Aorta (tissue), 5 donors: ENCODE measurements at places on chromosomes 7 and 10. TPM values are rescaled to one million over a fixed set of nuclear protein-coding genes. Genes with fewer than 3 reads are reported as not detected.
A peak's percentile ranks its signal among the peaks of the same experiment; 100 is the strongest.

DNA sequence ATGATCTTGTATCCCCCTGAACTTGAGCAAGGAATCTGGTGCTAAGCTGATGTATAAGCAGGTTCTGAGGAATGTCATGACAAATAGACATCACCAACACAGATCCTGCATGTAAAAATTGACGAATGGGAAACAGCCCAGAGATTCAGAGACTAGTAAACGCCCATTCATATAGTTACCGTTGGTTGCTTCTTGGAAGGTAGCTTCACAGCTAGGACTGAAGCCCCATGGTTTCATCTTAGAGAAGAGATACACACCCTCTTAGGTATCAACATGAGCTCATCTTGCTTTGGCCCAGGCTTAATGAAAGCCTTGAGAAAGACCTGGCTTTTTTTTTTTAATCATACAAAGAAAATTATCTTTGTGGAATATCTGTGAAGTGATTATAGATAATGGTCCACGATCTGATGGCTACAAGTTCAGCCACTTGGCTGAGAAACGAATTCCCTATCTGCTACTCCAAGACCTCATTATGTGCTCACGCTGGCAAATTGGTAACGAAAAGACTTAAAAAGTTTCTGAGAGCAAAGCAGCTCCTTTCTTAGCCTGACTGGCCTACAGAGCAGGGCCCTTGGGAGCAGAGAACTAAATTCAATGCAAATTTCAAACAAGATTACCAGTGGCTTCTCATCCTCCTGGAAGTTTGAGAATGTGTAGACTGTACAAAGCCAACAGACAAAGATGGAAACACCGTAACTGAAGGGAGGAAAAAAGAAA is 181.1 kb downstream of the NRP1 start:
- no peak for DNase-seq

DNA sequence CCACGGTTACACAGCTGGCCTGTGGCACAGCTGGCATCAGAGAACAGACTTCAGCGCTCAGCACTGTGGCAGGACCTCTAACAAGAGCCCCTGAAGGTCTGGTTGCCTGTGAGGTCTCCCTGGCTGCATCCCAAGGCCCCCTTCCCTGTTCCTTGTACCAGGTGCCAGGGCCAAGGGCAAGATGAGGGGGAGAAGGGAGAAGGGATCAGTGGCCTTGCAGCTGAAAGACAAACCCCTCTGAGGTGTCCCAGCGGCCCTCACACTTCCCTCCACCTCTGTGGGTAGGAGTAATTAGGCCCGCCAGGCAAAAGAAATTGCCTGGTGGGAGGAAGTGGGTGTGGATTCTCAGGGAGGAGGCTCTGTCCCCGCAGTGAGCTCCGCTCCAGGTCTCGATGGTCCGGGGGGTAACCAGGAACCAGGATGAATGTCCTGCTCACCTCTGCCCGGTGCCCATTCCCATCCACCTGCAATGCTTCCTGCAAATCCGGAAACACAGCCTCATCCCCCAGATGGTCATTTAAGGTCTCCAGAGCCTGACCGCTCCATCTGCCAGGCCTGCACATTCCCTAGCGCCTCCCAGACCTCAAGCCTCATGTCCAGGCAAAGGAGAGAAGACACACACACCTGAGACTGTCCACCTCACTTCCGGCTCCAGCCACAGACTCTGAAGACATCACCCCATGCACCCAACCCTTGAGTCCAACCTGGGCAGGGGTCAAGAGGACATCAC is 22.7 kb downstream of the GRID2IP start:
- no peak for DNase-seq

DNA sequence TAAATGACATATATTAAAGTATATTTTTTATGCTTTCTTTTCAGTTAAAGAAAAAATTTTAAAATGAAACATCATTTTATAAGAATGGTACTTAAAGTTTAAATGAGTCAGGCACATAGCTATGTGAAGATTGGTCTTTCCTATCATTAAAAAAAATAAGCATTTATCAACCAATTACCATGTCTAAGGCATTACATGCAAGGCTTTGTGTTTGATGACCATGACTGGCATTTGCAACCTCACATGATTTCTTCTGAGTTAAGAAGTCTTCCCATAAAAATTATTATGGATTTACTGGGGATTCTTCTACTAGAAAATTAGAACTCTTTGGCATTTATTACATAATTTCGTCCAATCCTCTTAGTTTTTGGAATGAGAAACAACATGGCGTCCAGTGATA is 776.1 kb downstream of the MAGI2 start:
- no peak for DNase-seq

GRCh38 chr10:84140036-84140379 is 699 bp downstream of the GHITM start:
- DNase-seq = no peak

DNA sequence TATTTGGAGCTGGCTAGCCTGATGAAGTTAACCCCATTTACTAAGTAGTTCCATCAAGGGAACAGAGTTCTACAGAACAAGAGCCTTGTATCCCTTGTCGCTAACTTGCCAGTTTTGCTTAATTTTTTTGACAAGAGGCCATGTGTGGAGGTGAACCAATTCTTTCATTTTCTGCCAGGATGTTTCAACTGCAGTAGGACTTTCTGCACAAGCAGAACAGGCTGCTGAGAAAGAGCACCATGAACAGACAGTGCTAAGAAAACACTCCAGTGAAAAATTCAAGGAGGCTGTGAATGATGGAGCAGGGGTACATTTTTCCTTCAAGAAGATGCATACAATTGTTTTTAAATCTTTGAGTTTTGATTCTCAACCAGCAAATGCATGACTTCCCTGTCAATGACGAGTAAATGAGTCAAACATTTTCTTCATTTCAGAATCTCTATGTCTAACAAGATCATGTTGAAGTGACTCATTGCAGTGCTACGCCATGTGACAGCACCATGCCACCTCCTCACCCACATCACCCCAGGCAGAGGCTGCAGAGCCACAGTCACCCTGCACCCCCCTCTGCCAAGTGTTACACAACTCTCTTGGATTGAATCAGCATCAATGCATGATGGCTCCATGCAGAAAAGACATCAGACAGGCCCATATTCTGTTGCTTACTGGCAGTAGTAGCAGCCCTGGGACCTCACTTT is 193.1 kb downstream of the COBL start:
- DNase-seq = peak; percentile 53

GRCh38 chr7:144670218-144670617 is 165.6 kb downstream of the TPK1 start:
- no peak for DNase-seq

GRCh38 chr7:148939128-148939755 is 55.2 kb upstream of the EZH2 start:
- DNase-seq = no peak

- DNase-seq = no peak
Measured at GRCh38 chr7:79531116-79531515, 77.6 kb upstream of the MAGI2 start.

DNA sequence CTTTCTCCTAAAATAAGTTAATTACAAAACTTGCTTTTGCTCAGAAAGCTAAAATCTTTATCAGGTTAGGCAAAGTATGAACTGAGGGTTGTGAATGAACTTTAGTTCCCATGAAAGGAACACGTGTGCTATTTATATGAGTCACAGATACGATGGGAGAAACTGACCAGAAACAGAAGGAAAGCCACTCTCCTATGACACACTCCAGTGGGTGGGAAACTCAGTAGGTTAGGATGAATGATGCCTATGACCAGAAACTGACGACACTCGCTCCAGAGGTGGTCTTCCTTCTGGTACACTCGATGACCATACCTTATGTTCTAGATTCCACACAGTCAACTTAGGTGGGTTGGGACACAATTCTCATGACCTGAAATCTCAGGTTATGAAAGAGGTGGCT is 215.7 kb upstream of the INHBA start:
- no peak for DNase-seq

- DNase-seq = no peak
Measured at GRCh38 chr10:67302701-67303100, 376.9 kb downstream of the LRRTM3 start.

DNA sequence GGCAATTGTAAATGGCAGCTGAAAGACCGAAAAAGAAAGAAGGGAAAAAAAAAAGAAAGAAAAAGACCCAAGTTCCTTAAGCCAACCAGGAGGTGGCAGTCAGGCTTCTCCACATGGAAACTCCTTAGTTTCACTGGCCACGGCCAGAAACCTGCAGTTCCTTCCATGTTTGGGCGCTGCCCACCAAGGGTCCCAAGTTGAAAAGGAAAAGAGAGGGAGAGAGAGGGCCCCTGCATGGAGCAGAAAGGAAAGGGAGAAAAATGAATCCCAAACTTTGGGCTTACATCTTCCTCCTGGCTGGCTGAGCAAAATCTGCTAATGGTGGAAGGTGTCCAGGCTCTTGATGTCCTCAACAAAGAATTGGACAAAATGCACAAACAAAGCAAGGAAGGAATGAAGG is 31.8 kb upstream of the ABCA13 start:
- DNase-seq = no peak

- no peak for DNase-seq
Measured at GRCh38 chr10:17037910-17038309, 91.7 kb downstream of the CUBN start.

DNA sequence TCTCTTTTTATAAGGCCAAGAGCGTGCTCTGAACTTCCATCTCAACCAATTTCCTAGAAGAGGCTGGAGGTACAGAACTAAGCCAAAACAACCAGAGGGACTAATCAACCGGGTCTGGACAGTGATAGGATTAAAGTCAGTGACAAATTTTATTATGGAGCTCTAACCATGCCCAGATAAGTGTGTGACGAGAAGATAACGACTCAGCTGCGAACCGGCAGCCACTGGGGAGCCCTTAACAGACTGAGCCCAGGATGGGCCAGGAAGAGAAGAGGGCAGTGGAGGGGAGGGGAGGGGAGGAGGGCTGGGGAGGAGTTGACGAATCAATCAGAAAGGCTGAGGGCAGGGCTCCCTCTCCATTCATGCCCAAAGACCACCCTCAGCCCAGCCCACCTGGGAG is 119.9 kb downstream of the PLXNA4 start:
- no peak for DNase-seq

GRCh38 chr10:28664369-28664740 is 13.0 kb upstream of the BAMBI start:
- peak; percentile 51 for DNase-seq

- no peak for DNase-seq
Measured at GRCh38 chr10:2173327-2173726, 436.0 kb upstream of the ADARB2 start.

- DNase-seq = no peak
Measured at GRCh38 chr7:148434181-148434757, 156.3 kb upstream of the C7orf33 start.

- DNase-seq = no peak
Measured at GRCh38 chr10:92574548-92575261, 812 bp upstream of the IDE start.

- no peak for DNase-seq
Measured at GRCh38 chr7:92851732-92852131, 15.4 kb upstream of the CDK6 start.

GRCh38 chr7:5470816-5471215 is 47.2 kb upstream of the TNRC18 start:
- no peak for DNase-seq

- no peak for DNase-seq
Measured at GRCh38 chr10:83881661-83882060, 257.6 kb upstream of the GHITM start.

DNA sequence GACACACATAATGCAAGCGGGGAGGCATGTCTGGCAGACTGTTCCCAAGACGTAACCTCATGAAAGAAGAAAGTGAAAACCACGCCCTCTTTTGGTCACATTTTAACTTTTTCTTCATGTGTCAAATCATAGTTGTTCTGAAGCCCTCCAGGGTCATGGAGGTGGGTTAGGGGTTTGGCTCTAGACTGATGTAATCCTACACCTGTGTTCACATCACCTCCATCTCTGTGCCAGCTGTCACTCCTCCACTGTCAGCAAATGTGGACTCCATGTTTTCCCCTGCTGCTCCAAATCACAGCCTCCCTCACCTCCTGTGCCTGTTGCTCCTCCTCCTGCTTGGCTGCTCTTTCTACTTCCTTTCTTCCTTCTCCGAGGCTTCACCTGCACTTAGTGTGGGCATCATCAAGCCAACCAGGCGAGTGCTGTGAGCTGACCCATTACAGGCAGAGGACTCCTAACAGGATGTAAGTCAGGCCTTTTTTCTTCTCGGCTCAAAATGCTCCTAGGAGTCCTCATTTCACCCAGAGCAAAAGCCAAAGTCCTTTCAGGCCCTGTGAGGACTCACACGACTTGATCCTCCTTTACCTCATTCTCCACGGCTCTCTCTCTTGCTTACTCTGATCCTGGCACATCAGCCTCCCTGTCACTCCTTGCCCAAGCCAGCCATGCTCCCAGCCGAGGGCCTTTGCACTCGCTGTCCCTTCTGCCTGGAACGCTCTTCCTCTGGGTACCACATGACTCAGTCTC is 66.4 kb upstream of the IFRD1 start:
- DNase-seq = no peak

GRCh38 chr7:117110480-117111315 is 157.4 kb downstream of the ST7 start:
- DNase-seq = no peak

- DNase-seq = no peak
Measured at GRCh38 chr10:48253970-48254657, 20.4 kb downstream of the FRMPD2 start.

- DNase-seq = no peak
Measured at GRCh38 chr7:47446871-47447466, 134.9 kb downstream of the TNS3 start.

GRCh38 chr7:84617265-84618030 is 422.9 kb upstream of the SEMA3A start:
- DNase-seq = no peak

GRCh38 chr7:12031186-12031585 is 179.9 kb upstream of the TMEM106B start:
- DNase-seq = no peak

- no peak for DNase-seq
Measured at GRCh38 chr7:124764051-124764846, 1.3 kb downstream of the GPR37 start.

GRCh38 chr7:137692399-137692798 is 154.4 kb downstream of the DGKI start:
- DNase-seq = no peak

The ATOH7 gene
- 0.23 TPM for total RNA-seq

The SEMA3E gene
- total RNA-seq = 35.0 TPM

The ACHE gene
- total RNA-seq = 2.6 TPM

The SFTPA1 gene
- total RNA-seq = not detected

The CCDC172 gene
- total RNA-seq = not detected

The ECD gene
- total RNA-seq = 23.7 TPM

The TACR2 gene
- total RNA-seq = 0.49 TPM

The NPC1L1 gene
- 0.39 TPM for total RNA-seq

The PPP1R9A gene
- 12.0 TPM for total RNA-seq

The GNGT1 gene
- not detected for total RNA-seq

The VIM gene
- 5,947 TPM for total RNA-seq
